ENCODE measurements at places on chromosomes 4 and X. TPM values are rescaled to one million over a fixed set of nuclear protein-coding genes. Genes with fewer than 3 reads are reported as not detected.

AKAP14 gene
- total RNA-seq, result not detected

HGFAC gene
- 0.09 TPM for total RNA-seq

REPS2 gene
- total RNA-seq, result 1.3 TPM

GPRASP3 gene
- total RNA-seq, result 2.9 TPM

EBP gene
- 150 TPM for total RNA-seq

MEPE gene
- not detected for total RNA-seq

GABRQ gene
- total RNA-seq, result 0.19 TPM

RIPPLY1 gene
- total RNA-seq, result not detected

MAGEA10 gene
- total RNA-seq, result not detected

PRKX gene
- total RNA-seq, result 37.4 TPM

TRAPPC11 gene
- 12.0 TPM for total RNA-seq

MYOZ2 gene
- total RNA-seq, result not detected

PDHA2 gene
- not detected for total RNA-seq

TXK gene
- 0.14 TPM for total RNA-seq

SHISA3 gene
- total RNA-seq, result not detected

ZC4H2 gene
- total RNA-seq, result 1.9 TPM

TRIM61 gene
- not detected for total RNA-seq

GC gene
- total RNA-seq, result not detected

FRMD7 gene
- total RNA-seq, result not detected

SLC10A6 gene
- total RNA-seq, result not detected

ERVMER34-1 gene
- total RNA-seq, result 0.42 TPM

DGKK gene
- total RNA-seq, result not detected

PPP4R3C gene
- total RNA-seq, result not detected

HPSE gene
- total RNA-seq, result 1.2 TPM

SLC6A14 gene
- total RNA-seq, result not detected

MAGEB6 gene
- 0.04 TPM for total RNA-seq

ATP2B3 gene
- 0.13 TPM for total RNA-seq

CXCL6 gene
- not detected for total RNA-seq

BCORL1 gene
- 13.5 TPM for total RNA-seq

MAGEC2 gene
- total RNA-seq, result not detected

KLF8 gene
- 0.03 TPM for total RNA-seq

OTC gene
- total RNA-seq, result not detected

MAGEA8 gene
- not detected for total RNA-seq

CPE gene
- 1.5 TPM for total RNA-seq

ZNF674 gene
- 2.6 TPM for total RNA-seq

MAMLD1 gene
- total RNA-seq, result 6.2 TPM

PRSS12 gene
- total RNA-seq, result 0.38 TPM

EDNRA gene
- total RNA-seq, result 0.30 TPM

NIPAL1 gene
- total RNA-seq, result 0.39 TPM

GALNT7 gene
- total RNA-seq, result 23.7 TPM

PCSK1N gene
- 16.0 TPM for total RNA-seq
